ENCODE measurements at places on chromosomes 1 and 21. TPM values are rescaled to one million over a fixed set of nuclear protein-coding genes. Genes with fewer than 3 reads are reported as not detected.
A peak's percentile ranks its signal among the peaks of the same experiment; 100 is the strongest.

LCE2C gene
- not detected for total RNA-seq

IQGAP3 gene
- total RNA-seq = 30.8 TPM

SPOCD1 gene
- 3.7 TPM for total RNA-seq

ETNK2 gene
- 18.3 TPM for total RNA-seq

GRCh38 chr21:40681164-40681859, 165.6 kb downstream of the DSCAM start:
- no peak for DNase-seq

DNA sequence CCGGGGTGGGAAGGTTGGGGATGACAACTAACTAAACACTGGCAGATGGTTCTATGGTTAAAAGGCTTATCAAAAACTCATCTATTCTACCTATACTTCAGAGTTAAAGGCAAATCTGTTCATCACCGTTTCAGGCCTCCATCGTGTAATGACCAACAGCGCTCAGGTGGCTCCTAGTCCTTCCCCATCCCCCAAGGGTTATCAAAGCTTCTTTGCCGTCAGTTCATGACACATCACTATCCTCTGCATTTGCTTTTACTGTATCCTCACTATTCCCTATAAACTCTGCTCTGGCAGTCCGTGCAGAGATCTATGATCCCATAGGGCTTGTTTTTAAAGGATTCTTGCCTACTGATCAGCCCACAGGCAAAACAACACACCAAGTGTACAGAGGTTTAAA, 8.2 kb downstream of the HMGN1 start:
- no peak for DNase-seq

DNA sequence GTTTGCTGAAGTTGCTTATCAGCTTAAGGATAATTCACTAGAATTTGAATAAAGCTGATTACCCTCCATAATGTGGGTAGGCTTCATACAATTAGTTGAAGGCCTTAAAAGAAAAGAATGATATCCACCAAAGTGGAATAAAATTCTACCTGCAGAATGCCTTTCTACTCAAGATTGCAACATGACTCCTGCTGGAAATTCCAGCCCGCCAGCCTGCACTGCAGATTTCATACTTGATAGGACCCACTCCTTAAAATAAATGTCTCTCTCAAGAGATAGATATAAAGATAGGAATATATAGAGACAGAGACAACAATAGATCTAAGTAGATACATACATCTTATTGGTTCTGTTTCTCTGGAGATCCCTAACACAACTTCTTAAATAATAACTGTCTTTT, 23.7 kb upstream of the INSL5 start:
- no peak for DNase-seq

GRCh38 chr1:201171063-201172036, 17.1 kb upstream of the TMEM9 start:
- DNase-seq = peak; percentile 60

- DNase-seq = no peak
These were observed 658.5 kb downstream of the AJAP1 start for GRCh38 chr1:5312862-5313261.

DNA sequence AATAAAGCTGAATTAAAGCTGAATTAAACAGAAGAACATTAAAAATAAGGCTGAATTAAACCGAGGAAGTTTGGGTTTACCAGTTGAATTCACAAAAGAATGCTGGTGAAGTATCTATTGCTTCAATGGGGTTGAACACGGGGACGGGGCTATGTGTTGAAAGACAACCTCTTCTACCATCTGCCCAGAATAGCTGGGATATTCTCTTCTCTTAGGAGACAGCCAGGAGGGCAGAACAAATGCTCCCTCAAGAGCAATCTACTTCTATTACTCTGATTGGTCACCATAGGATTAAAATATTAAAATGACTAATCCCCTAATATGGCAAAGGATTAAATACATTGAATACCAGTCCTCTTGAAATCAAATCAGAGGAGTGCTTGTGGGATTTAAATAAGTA, 68.4 kb downstream of the LPGAT1 start:
- DNase-seq = no peak

GRCh38 chr21:32406405-32406804, 6.1 kb upstream of the EVA1C start:
- no peak for DNase-seq

DNA sequence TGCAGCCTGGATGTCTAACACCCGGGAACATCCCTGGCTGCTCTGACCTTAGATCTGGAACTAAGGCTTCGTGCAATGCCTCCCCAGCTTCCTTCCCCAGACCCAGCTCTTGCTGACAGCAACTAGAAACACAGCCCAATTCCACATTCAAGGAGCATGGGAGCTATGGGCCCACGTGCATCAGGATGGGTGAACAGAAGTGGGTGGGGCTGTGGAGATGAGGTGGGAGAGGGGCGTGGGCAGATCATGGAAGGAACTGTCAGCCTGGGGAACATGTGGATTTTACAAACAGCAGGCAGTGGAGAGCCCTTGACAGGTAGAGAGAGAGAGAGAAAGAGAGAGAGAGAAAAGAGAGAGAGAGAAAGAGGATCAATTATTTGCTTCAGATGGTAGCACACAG, 231.6 kb downstream of the MATN1 start:
- no peak for DNase-seq

- no peak for DNase-seq
These were observed 55.6 kb upstream of the RPL11 start for GRCh38 chr1:23636009-23636408.

GRCh38 chr1:1929639-1930545, 10.8 kb upstream of the TMEM52 start:
- DNase-seq = no peak

GRCh38 chr1:224267925-224268324, 62.0 kb downstream of the NVL start:
- no peak for DNase-seq

DNA sequence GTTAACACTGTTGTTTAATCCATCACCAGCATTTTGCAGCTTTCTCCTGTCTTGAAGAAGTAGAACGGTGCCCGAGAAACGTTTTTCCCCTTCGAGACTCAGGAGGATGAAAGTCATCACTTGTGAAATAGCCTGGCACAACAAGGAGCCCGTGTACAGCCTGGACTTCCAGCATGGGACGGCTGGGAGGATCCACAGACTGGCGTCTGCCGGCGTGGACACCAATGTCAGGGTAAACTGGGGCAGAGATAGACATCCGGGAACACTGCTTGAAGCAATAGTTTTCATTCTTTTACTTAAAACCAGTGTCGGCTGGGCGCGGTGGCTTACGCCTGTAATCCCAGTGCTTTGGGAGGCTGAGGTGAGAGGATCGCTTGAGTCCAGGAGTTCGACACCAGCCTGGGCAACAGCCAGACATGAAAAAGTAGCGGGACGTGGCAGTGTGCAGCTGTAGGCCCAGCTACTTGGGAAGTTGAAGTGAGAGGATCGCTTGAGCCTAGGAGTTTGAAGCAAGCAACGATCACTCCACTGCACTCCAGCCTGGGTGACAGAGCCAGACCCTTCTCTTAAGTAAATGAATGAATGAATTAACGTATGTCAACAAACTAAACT, 945 bp downstream of the CHAF1B start:
- DNase-seq = no peak

- DNase-seq = no peak
These were observed 146.9 kb downstream of the RHOU start for GRCh38 chr1:228882041-228882770.

DNA sequence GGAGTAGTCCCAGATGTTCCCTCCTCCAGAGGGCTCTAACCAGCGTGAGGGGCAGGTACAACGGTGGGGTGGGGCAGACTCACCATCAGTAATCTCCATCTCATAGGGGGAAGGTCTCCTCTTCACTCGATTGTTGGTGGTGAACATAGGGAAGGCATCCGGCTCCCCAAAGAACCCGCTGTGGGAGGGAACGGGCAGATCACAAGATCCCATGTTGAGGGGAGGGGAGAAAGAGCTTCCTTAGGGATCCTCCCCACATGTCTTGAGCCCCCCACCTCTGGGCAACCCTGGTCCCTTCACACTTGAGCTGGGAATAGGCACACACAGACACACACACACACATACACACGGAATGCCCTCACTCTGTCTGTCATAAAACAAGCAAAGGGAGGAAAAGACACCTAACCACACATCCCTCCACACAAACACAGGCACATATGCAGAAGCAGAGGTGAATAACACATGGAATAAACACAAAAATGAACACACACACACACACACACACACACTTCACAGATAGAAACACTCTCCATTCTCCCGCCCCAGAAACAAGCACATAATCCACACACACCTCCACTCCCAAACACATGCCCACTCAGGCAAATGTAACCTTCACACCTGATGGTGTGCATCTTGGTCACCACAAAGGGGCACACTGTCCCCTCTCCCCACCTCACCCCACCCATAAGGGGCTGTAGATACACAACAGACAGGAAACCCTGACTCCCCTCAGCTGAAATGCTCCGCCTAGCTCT, 7.9 kb downstream of the TAL1 start:
- DNase-seq = no peak

GRCh38 chr1:53627031-53627430, 111.9 kb downstream of the GLIS1 start:
- no peak for DNase-seq

GRCh38 chr1:87226341-87226760, 102.3 kb upstream of the LMO4 start:
- DNase-seq = peak; percentile 27
